ENCODE measurements at places on chromosomes 5 and 9. TPM values are rescaled to one million over a fixed set of nuclear protein-coding genes. Genes with fewer than 3 reads are reported as not detected.

RNF183 gene
- total RNA-seq: 0.44 TPM

- DNase-seq: no peak
Measured at GRCh38 chr5:154060606-154061005, 21.8 kb downstream of the MFAP3 start.

ABCA1 gene
- 34.1 TPM for total RNA-seq

TAF11L2 gene
- total RNA-seq: not detected

GRCh38 chr5:149150457-149150856, 9.2 kb downstream of the ABLIM3 start:
- DNase-seq: no peak

IFNA2 gene
- total RNA-seq: not detected

Data from progenitor cell of endocrine pancreas (in vitro differentiated cells).